ENCODE measurements at places on chromosomes 16 and 17.

DNA sequence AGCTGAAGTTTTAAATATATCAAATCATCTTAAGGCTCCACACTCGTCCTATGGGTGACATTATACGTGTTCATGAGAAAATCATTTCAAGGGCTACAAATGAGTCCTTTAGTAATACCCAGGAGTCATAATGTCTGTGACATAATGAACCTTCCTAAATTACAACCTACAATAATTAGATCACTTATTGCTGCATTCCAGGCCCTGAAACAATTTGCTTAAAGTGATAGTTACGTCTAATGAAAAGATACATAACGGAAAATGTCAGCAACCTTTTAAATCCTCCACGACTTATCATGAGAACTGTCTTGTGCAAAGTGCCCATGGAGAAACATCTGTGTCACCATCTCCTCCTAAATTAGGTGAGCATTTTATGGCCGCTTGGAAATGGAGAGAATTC is 43.4 kb downstream of the IRX3 start:
- no peak for DNase-seq

DNA sequence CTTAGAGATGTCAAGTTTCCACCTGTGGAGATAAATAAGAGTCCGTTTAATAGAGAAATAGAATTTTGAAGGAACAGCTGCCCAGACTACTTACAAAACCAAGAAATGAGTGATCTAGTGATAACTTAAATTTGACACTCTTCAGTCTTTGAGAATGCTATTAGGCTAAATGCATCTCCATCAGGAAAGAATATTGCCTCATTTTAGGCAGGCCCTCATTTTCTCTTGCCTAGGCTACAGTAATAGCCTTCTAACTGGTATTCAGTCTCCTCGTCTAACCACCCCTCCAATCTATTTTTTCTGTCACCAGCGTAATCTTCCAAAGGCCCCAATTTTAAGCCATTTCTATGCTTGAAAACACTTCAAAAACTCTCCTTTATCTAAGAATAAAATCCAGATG is 537.8 kb upstream of the CA10 start:
- DNase-seq: no peak

DNA sequence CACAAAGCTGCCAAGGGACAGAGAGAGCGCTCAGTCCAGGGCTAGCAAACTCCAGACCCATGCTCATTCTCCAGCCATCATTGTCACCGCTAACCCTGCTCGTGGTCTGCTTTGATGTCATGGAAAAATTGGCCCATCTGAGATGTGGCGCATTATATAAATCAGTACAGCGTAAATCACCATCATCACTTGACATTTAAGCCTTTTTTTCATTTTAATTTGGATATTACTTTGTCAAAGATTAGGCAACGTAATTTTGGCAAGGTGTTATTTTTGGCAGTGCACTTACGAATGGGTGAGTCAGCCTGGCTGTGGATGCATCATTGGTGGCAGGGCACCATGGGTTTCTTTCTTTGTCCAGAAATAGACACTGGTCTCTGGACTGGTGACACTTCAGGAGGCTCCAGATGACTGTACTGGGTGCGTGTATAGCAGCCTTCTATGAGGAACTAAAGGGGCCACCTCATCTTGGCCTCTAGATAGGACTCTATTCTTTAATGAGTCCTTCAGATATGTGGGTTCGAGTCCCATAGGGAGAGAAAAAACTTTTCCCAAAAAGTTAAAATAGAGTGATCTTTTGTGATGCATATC is 166.3 kb downstream of the MSI2 start:
- DNase-seq: no peak

DNA sequence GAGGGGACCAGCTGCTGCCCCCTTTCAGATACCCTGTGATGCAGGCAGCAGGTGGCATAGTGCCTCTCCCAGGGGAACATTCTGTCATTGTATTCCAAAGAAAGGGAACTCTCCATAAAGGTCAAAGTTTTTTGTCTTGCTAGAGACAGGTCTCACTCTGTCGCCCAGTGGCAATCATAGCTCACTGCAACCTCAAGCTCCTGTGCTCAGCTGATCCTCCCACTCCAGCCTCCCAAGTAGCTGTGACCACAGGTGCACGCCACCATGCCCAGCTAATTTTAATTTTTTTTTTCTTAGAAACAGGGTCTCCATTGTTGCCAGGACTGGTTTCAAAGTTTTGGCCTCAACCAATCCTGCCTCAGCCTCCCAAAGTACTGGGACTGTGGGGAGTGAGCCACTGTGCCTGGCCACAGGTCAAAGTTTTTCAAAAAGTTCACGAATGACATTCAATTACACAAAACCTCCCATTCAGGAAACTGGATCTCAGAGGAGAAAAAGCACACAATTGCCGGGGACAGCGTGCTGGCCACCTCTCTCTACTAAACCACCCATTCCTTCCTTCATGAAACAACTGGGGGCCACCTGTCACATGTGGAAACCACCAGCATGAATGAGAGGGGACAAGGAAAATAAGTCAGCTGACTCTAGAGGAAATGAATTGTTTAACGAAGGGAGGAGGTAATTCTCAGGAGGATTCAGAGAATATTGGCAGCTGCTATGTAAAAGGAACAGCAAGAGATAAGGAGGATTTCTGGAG is 80.0 kb downstream of the MARCHF10 start:
- no peak for DNase-seq

DNA sequence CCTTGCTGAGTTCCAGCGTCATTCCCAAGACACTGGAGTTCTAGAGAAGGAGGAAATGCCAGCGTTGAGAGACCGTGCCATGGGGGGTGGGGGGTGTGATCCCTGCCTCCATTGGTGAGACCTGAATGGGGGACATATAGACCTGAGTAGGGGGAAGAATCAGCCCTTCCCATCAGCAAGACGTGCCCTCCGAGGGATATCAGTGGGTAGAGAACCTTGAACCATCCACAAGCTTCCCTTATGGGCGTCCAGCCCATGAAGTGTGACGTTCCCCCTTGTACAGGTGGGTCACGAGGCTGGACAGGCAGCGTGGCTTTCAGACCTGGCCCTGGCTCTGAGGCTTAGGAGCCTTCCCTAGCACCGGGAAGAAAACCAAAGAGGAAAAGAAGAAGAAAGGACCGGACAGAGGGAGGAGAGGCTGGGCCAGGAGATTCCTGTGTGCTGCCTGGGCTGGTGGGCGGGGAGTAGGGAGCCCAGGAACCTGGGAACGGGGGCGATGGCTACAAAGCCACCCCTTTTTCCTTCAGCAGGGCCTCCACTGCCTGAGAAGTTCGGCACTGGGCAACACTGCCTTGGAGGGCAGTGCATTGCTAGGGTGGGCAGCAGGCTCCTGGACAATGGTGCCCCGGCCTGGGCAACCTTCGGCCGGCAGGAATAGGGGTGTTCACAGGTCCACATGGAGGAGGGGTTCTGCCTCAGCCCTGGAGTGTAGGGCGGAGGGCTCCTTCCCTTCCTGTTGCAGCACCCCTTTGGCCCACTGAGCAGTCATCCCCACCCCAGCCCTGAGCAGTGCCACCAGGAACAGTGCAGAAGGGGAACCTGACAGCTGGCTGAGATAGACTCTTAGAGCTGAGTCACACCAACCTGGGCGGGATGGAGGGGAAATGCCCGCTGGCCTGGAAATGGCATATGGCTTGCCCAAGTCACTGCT is 7.2 kb downstream of the RAB11FIP4 start:
- DNase-seq: no peak

GRCh38 chr16:86462334-86463084 is 47.8 kb upstream of the FOXF1 start:
- DNase-seq: no peak

- DNase-seq: no peak
Observed at GRCh38 chr16:79691007-79691406, 90.5 kb upstream of the MAF start.

DNA sequence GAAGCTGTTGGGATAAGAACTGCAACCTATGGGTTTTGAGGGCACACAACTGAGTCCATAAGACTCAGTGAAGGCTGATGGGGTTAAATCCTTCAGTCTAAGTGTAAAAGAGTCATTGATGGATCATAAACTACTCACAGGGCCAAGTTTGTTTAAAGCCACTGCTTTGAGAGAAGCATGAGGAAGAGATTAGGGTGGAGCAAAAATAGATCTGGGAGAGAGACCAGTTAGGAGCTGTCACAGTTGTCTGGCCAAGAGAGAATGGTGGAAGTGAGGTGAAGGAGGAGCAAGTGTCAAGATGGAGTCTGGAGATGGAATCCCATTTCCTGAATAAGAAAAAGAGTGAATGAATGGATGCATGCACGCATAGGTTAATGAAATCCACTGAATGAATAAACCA is 379.1 kb upstream of the CDH11 start:
- DNase-seq: no peak

GRCh38 chr17:50995668-50996067 is 125.0 kb downstream of the SPAG9 start:
- DNase-seq: no peak

DNA sequence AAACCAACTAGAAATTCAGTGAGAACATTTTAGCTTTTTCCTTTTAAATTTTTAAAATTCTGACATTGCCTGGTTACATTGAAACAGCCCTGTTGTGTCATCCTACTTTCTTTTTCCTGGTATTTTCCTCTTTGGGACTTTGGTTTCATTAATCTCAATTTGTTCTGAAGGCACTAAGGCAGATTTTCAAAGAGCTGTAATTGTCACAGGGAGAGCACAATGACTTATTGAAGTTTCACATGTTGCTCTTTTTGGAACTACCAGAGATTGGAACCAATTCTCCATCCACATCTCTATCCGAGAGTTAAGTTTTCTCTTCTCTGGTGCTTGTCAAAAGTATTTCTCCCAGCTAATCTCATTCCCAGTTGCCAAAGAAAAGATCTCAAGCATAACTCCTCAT is 144.7 kb upstream of the TBX2 start:
- no peak for DNase-seq
